ENCODE measurements at places on chromosomes 4 and X.

- DNase-seq: no peak
Observed at GRCh38 chr4:94403751-94404150, 48.0 kb upstream of the PDLIM5 start.

DNA sequence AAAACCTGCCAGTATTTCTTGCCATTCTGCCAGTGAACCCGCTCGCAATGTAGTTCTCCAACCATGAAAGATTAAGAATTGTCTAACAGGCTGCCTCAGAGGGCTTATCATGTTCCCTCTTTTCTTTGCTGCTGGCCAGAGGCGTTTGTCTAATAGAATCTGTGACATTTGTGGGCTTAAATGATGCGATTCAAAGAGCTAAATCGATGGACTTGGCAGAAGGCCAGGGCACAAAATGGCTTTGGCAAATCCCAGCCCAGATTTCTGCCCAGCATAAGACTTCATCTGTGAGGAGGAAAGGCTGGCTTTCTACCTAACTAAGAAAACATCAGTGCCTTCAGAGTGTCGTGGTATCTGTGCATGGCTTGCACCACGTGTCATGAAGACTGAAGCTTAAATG, 79.9 kb downstream of the TRPC5OS start:
- no peak for DNase-seq

DNA sequence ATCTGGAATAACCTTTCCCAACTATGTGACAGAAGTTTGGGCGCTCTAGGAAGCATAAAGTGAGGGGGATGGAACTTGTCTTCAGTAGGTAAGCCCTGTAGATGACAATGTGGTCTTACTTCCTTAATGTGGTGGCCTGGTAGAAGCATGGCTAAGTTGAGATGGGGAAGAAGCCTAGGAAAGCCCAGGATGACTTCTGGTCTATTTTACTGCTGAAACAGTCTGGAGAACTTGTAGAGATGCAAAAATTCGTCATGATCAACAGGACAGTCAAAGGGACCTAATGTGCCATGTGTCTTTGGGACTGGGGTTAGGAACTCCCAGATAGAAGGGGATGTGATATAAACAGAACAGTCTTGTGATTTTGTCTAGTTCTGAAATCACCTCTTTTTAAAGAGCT, 40.8 kb downstream of the CCNG2 start:
- DNase-seq: no peak

DNA sequence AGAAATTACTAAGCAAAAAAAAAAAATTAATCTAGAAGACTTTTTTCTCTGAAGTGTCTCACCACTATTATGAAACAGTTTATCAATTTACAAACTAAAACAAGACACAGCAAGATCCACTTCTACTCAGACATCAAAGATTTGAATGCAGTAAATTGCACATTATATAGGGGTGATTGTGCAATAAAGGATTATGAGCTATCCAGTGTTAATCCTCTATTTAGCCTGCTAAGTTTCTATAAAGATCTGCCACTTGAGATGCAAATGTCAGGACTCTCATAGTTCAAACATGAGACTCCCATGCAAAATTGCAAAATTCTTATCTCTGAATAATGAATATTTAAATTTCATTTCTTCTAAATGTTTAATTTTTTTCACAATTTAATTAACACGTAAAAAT, 2.2 kb downstream of the TECRL start:
- DNase-seq: no peak

- DNase-seq: no peak
Observed at GRCh38 chr4:60579335-60579734, 620.8 kb upstream of the ADGRL3 start.

DNA sequence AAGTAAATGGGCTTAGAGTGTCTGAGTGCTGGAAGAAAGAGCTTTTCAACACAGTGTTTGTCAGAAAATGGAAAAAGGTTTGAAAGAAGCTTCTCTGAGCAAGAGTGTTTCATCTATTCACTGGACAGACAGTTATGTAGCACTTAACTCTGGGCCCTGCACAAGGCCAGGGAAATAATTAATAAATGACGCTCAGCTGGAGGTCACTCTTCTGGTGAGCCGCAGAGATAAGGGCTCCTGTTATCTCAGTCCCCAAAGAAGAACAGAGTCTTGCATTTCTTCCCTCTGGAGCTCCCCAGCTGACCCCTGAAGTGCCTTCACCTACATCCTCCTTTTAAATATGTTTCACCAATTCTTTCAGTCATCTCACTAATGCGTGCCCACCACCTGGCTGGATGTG, 90.4 kb downstream of the SLC16A2 start:
- no peak for DNase-seq

GRCh38 chr4:81445196-81445595, 26.5 kb downstream of the RASGEF1B start:
- no peak for DNase-seq

- DNase-seq: peak; percentile 14
Observed at GRCh38 chrX:70134116-70134477, 850 bp downstream of the IGBP1 start.

- DNase-seq: no peak
Observed at GRCh38 chrX:636981-637659, 6.5 kb downstream of the SHOX start.

DNA sequence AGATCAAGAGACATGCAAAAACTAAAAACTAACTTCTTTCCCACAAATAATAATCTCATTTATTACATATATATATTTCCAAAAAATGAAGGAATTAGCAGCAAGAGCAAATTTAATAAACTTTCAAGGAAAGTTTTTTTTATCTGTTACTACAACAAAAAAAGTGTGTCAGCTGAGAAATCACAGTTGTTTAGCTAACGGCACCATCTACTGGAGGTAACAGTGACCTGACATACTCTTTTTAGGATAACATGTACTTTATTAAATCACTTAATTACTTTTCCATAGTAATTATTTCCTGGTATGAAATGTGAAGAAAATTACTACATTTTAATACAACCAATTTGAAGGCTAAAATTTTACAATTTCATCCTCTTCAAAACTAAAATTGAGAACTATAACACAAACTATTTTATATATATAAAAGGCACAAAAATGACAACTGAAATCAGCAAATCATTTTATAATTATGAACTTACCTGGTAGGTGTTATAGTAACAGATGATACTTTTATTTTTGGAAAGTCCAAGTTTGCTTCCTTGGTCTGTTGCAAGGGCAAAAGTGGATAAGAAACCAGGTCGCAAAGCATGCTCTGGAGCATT, 9.1 kb downstream of the LAMTOR3 start:
- DNase-seq: peak; percentile 11

- no peak for DNase-seq
Observed at GRCh38 chrX:54089191-54089590, 44.9 kb upstream of the PHF8 start.

DNA sequence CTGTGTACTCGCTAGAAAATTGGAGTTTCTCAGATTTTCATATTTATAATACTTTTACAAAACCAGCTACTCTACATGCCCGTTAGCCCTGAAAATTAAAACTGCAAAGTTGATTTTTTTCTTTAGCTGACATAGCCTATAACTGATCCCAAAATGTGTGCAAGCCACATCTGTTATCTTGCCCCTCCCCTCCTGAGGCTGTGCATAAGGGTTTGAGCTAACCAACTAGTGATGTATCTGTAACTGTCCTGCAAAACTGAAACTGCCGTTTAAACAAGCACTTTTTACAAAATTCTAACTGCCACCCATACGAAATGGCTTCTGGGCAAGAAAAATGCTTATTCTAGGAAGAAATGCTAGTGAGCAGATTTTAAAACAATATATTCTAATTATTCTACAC, 59.1 kb downstream of the EDNRA start:
- no peak for DNase-seq

GRCh38 chr4:186105647-186106321, 1.3 kb downstream of the FAM149A start:
- no peak for DNase-seq

- no peak for DNase-seq
Observed at GRCh38 chrX:12002876-12003275, 135.4 kb upstream of the FRMPD4 start.

DNA sequence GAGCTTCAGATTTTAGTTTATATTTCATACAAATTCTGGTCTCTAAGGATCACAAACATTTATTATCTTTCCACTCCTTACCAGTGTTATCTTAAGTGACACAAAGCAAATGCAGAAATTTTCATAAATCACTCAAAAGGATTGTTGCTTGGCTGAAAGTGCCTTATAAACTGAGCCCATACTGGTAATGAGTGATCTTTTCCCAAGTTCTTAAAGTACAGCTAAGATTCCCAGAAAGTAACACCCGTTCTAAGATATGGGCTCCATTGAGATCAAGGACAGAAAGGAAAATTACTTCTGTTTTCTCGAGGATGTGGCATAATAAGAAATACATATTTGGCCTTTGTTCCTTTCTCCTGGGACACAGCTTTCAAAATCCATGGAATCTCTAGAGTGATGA, 313.7 kb downstream of the ARHGAP24 start:
- no peak for DNase-seq

DNA sequence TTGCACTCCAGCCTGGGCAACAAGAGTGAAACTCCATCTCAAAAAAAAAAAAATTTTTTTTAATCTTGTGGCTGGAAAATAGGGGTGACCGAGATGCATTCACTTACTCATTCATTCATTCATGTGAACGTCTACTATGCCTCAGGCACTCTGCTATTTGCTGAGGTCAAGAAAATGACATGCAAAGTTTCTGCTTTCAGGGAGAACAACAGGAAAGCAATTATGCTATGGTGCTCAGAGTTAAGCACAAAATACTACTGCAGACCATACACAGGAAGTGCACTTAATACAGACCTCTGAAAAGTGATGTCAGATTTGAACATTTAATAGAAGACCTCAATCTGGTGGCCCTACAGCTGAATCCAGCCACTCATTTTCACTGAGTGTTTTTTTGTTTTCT, 59.6 kb upstream of the DUSP21 start:
- no peak for DNase-seq

All from NCI-H1417 treated with DMSO at 0.1 percent for 48 hours (cell line).